ENCODE measurements at places on chromosomes 5 and 9.

- DNase-seq = peak; percentile 4
Measured at GRCh38 chr5:136133222-136133921, 727 bp downstream of the SMAD5 start.

- DNase-seq = no peak
Measured at GRCh38 chr9:109601181-109601580, 103.1 kb upstream of the PTPN3 start.

DNA sequence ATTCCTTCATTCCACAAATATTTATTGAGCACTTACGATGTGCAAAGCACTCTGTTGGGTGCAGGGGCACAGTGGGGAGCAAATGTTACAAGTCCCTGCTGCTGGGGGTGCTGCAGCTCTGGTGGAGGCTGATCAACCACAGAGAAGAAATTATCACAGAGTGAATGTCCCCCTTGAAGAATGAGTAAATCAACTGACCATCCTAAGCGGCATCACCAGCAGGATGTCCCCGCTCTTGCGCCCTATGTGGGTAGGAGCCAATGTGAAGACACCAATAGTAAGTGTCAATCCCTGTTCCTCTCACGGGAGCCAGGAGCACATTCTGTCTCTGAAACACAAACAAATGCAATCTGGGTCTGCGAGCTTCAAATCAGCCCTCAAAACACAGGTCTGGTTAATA lies 47.4 kb upstream of the TBC1D9B start:
- no peak for DNase-seq

DNA sequence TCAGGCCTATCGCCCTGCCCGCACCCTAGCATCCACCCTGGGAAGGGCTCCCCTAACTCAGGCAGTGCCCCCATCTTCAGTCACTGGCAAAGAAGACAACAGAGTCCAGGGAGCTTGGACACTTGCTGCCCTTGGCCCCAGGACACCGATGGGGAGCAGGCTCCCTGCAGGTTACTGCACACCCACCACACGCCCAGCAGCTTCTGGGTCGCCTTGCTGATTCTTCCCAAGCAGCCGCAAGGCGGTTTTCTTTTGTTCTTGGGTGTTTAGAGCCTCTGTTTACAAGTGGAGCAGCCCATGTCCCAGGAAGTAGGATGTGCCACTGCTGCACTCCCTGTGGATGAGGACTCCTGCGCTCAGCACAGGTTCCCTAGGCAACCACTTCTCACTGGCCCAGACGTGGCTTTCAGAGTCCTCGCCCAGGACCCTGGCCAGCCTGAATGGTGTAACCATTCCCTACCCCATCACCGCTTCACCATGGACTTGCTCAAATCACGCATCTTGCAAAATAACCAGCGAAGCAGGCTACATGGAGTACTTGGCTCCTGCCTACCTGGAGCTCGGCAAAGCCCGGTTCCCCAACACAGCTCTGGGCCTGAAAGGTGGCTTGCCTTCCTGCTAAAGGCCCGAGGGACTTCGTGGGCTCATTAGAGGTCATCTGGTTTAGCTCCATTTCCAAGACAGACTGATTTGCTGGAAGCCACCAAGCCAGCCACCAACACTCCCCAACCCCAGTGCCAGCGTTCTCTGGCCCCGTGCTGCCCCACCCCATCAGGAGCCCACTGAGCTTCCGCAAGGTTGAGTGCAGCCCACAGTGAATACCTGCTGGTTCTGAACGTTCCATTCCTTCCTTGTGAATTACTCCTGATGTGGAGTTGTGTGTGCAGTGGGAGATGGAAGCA lies 60.0 kb downstream of the PSMB7 start:
- DNase-seq = no peak

DNA sequence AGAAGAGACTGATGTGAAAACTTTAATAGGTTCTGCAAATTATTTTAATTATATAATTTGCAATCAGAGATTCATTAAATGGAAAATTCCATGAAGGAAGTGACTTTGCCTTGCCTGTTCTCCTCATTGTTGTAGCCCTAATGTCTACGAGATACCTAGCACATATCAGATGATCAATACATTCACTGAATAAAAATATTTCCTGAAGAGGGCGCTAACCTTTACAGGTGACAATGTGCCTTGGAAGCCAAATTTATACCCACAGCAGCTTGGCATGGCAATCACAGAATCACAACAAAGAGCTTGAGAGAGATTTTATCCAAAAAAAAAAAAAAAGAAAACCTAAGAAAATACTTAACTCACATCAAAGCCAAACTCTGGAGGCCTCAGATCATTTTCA lies 17.4 kb downstream of the HAUS6 start:
- DNase-seq = no peak

DNA sequence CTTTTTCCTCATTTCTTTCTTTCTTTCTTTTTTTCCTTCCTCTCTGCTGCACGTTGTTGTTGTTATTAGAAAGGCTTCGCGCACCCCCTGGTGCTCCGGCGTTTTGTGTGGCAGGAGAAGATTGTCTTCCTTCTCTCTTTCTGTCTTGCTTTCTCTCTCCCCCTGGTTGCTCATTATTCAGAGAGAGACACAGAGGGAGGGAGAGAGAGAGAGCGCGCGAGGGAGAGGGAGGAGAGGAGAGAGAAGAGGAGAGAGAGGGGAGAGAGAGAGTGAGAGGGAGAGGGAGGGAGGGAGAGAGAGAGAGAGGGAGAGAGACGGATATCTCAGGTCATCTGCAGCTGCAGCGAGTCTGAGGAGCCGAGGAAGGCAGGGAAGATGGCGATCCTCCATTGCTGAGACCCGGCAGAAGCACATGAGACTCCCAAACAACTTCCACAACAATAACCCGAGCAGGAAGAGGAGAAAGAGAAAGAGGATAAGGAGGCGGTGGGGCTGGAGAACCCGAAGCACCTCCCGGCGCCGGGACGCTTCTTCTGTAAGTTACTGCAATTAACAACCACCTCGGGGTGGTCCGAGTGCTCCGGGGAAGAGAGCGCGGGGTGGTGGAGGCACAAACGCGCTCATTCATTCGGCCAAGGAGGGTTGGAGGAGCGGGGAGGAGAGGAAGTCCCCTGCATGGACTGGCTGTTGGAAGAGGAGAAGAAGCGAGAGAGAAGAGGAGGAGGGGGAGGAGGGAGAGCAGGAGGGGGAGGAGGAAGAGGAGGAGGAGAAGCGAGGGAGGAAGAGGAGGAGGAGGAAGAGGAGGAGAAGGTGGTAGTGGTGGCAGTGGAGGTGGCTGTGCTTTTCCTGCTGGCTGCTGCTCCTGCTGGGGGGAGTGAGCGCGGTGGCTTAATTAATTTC lies at the start of gene ZNF462:
Gene ZNF462, plus strand, starts transcription at position 346 of the 900 bp plus-strand sequence. CDS start 60,218 bp downstream, outside the sequence.
- peak; percentile 39 for DNase-seq

DNA sequence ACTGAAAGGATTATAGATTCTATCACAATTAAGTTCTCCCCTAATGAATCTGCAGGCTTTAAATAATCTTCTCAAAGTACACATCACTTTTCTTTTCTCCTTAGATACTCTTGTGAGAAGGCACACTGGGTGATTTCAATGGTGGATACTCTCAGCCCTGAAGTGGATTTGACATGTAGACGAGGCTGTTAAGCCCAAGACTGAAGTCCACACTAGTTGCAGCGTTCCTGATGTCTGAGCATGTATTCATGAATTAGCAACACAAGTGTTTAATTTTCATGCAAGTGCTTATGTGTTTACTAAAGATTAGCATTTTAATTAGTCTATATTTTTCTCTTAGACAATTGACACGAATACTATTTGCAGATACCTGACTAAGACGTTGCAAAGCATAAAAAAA lies 218.9 kb downstream of the TMEM161B start:
- no peak for DNase-seq

- DNase-seq = no peak
Measured at GRCh38 chr5:125798307-125798706, 624.9 kb upstream of the GRAMD2B start.

DNA sequence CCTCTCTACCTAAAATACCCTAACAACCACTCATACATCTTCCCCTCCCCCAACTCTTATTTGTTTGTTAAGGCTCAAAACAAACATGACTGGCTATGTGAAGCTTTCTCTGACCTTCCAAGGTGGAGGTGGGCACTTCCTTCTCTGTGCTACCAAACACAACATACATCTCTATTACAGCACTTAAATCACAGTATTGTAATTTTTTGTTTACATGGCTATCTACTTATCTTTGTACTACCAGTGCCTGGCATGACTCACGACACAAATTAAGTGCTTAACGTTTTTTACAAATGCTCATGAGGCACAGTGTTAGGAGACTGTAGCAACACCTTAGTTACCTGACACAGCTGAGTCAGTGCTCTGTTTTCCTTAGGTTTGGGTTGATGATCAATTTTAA lies 18.6 kb downstream of the HOMER1 start:
- DNase-seq = peak; percentile 8

GRCh38 chr5:132454361-132454760 lies 36.2 kb downstream of the IRF1 start:
- DNase-seq = no peak

DNA sequence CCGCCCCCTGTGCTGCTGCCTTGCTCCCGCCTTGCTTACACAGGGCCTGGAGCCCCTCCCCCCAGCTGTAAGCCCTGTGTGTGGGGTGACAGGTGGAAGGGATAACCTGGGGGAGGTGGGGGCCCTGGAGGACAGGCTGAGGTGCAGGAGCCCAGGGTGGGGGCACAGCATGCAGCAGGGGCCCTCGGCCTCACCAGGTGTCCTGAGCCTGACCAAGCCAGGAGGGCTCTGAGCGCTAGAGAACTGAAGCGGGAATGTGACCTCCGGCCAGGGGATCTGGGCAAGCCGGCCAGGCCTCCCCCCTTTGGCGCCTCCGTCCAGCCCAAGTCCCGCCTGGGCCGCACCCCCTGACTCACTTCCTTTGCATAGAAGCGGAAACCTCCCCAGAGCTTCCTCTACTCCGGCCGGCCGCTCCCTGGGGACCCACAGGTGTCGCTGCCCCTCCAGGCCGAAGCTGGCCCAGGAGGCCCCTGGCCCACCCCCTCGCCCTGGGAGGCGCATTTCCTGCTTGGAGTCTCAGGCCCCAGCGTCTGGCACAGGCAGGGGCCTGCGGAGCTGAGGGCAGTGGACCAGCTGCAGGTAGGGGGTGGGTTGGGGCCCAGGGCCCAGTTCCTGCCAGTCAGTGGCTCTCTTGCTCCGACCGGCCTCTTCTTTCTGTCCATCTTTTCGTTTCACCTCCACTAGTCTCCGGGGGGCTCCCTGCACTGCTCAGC lies at the start of gene TOR4A:
Gene TOR4A, plus strand, starts transcription at position 398 of the 713 bp plus-strand sequence. CDS start 964 bp downstream, outside the sequence.
- DNase-seq = no peak

DNA sequence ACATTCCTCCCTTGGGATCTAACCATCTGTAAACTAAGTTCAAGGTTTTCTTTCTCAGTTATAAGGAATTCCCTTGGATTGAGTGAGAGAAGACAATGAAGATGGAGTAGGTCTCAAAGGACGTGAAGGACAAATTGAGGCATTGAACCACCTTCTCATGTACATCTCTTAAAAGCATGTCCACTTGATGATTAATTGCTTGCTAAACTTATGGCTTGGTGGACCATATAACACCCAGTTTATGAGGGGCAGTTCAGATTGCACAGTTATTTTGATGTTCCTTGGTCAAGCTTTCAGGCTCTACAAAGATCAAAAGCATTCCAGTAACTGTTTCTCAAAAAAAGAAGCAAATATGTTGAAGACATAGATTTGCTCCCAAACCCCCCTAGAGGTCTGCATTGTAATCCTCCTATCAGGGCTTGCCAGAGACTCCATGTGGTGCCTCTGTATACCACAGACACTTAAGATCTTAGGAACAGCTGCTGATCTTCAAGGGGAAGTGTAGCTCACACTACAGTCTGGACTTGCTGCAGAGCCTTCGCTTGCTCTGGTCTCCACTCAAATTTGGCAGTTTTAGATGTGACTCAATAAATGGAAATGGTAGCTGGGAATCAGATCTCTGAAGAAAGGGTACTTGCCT lies 56.9 kb upstream of the ALDH1A1 start:
- DNase-seq = no peak

- DNase-seq = no peak
Measured at GRCh38 chr9:109652971-109653370, 127.0 kb upstream of the PALM2AKAP2 start.

- DNase-seq = no peak
Measured at GRCh38 chr9:69594180-69594579, 78.0 kb downstream of the APBA1 start.

- no peak for DNase-seq
Measured at GRCh38 chr9:20781092-20781491, 97.0 kb downstream of the FOCAD start.

DNA sequence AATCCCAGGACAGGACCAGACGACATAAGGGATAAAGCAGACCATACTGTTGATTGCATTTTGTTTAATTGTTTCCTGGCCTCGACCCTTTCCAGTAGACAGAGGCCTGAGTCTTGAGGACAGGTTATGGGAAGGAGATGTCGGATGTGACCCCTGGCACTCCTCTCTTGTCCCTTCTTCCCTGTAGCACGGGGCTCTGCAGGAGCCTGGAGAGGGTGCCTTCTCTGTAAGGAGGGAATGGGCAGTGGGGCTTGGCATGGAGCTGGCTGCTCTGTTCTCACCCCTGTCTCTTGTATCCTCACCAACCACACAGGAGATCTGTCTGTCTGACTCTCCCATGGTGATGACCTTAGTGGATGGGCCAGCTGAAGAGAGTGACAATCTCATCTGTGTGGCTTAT lies 40.1 kb upstream of the SLC2A8 start:
- DNase-seq = no peak

- no peak for DNase-seq
Measured at GRCh38 chr5:135193213-135194125, 159.4 kb upstream of the PITX1 start.

- DNase-seq = no peak
Measured at GRCh38 chr5:133404724-133405123, 207.6 kb downstream of the FSTL4 start.

- no peak for DNase-seq
Measured at GRCh38 chr9:96461336-96461735, 11.4 kb downstream of the HABP4 start.

- DNase-seq = no peak
Measured at GRCh38 chr5:17186256-17186655, 31.2 kb upstream of the BASP1 start.

DNA sequence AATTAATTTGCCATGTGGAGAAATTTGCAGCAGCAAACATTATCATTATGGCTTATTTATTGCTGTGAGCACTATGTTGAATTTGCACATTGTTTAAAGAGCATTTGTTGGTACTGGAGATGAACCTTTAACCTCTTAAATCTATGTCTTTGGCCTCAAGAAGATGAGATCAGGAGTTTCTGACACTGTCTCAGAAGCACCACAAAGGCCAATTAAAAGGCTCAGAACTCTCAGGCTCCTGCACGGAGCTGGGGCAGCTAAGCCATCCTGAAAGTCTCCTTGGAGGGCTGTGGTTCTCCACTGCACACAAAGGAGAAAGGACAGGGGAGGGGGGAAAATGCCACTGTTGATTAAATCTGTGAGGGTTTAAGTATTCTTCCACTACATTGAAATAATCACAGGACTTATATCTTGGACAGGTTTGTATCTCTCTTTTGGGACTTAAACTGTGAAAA lies 33.1 kb downstream of the ZNF366 start:
- DNase-seq = no peak

DNA sequence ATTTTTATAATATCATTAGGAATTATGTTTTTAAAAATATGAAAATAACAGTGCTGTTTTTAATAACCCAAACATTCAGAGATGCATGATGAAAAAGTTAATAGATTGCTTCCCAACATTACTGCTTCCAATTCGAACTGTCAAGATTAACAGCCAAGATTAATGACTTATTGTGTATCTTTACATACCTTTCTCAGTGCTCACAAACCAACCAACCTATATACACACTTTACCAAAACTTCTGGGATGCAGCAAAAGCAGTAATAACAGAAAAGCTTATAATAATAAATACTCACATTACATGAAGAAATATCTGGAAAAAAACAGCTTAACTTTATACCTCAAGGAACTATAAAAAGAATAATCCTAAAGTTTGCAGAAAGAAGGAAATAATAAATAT lies 82.1 kb downstream of the TMEM232 start:
- no peak for DNase-seq

GRCh38 chr5:67187006-67187715 lies 9.4 kb downstream of the CD180 start:
- DNase-seq = no peak

Measured in NCI-H510A (cell line).